ENCODE measurements at places on chromosomes 12 and 14. TPM values are rescaled to one million over a fixed set of nuclear protein-coding genes. Genes with fewer than 3 reads are reported as not detected.

Gene SETD3
- 28.7 TPM for total RNA-seq

- no peak for DNase-seq
Observed at GRCh38 chr14:96050482-96050881, 11.3 kb downstream of the C14orf132 start.

DNA sequence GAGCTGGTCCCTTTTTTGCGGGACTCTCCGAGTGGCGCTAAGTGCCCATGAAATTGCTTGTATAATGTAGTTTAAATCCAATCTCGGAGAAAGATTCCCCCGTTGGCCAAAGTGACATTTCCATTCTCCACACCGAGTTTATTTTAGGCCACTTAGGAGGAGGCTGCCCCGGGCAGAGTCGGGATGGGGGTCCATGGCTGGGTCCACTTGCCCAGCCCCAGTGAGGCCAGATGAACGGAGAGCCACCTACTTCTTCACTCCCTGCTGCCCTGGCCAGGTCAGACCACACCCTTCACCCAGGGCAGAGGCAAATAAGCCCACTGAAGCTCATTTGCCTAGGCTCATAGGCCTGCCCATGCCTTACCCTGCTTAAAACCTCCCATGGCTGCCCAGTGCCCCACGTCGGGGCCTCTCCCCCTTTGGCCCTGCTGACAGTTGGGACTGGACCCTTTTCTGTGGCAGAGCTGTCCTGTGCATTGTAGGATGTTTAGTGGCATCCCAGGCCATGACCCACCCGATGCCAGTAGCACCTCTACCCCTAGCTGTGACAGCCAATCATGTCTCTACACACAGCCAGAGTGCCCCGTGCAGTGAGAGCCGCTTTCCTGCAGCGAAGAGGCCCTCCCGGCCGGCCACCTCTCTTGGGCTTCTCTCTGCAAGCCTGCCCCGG lies 51.3 kb downstream of the FAM222A start:
- no peak for DNase-seq

DNA sequence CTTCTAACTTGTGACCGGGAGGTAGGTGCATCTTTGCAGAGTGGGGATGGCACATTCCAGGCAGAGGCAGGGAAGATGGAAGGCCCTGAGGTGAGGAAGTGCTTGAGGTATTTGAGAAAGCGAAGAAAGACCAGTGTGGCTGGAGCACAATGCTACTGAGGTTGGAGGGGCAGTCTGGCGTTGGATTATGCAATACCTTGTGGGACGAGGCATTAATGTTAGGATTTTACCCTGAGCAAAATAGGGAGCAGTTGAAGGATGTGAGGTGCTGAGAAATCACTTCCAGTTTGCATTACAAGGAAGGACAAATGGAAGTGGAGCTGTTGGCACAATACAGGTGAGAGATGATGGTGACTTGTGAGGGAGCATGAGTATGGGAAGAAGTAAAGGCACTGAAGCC lies 145.5 kb downstream of the KCNA5 start:
- no peak for DNase-seq

GRCh38 chr12:47841501-47841900 lies 21.8 kb upstream of the HDAC7 start:
- DNase-seq: no peak

GRCh38 chr12:131855521-131856142 lies 27.4 kb downstream of the MMP17 start:
- DNase-seq: no peak
